COR-L47 (cell line): ENCODE measurements at places on chromosomes 5 and 9.

GRCh38 chr9:121992571-121993212 is 100.4 kb downstream of the TTLL11 start:
- peak; percentile 79 for DNase-seq

DNA sequence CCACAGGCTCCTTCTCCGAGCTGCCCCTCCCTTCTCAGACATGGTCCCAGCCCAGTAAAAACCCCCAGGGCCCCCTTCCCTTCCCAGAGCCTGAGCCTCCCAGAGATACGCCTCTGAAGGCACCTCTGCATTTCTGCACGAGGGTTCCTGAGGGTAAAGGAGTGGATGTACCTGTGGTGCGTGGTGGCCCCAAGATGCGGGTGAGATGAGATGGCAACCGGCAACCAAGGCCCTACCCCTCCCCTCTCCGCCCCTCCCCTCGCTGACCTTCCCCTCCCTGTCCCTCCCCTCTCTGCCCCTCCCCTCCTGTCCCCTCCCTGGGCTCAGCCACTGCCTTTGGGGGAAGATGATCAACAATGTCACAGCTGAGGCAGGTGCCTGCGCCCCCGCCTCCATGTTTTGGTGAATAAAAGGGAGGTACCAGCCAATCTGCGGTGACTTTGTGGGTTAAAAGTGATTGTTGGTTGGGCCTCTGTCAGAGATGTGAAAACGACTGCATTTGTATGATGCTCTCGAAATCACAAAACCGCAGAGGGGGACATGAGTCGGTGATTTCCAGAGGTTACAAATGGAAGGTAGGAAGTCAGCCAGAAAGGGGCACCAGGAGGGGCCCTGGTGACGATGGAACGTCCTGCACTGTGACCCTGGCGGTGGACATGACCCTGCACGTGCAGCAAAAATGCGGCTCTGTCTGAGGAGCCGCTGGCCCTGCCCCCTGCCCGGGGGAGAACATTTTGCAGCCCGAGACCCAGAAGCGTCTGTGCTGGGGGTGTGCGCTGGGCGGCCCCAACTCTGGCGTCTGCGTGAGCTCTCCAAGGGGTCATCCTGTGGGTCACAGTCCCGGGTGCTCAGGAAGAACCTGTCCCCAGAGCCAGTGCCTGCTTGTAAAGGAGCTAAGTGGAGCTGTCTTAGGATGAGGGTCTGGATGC is 3.7 kb downstream of the LCN9 start:
- no peak for DNase-seq

GRCh38 chr5:112276991-112277390 is 142.1 kb downstream of the EPB41L4A start:
- peak; percentile 3 for DNase-seq

DNA sequence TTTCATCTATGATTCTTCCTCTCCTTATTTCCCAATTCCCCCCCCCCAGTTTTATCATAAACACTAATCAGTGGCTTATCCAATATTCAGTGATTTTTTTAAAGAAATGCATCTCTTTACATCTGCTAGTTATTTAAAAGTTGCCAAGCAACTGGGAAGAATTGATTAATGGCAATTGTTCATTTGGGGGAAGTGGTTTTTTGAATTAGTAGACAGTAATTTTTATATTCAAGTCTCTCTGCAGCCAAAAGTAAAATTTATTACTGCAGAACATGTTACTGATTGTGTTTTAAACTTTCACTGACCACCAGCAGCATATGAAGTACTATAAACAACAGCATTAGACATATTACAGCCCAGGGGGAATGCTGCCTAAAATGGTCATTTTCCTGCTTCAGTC is 308.8 kb upstream of the NREP start:
- no peak for DNase-seq

GRCh38 chr5:153903321-153903720 is 135.4 kb downstream of the FAM114A2 start:
- no peak for DNase-seq

- DNase-seq = no peak
These were observed 43.8 kb upstream of the SUSD1 start for GRCh38 chr9:112218908-112219307.

GRCh38 chr5:142977363-142978051 is 207.3 kb downstream of the ARHGAP26 start:
- DNase-seq = no peak

- no peak for DNase-seq
These were observed 115.4 kb upstream of the GAS1 start for GRCh38 chr9:87062746-87063145.

GRCh38 chr5:68214482-68215207 is 911 bp upstream of the PIK3R1 start:
- no peak for DNase-seq

DNA sequence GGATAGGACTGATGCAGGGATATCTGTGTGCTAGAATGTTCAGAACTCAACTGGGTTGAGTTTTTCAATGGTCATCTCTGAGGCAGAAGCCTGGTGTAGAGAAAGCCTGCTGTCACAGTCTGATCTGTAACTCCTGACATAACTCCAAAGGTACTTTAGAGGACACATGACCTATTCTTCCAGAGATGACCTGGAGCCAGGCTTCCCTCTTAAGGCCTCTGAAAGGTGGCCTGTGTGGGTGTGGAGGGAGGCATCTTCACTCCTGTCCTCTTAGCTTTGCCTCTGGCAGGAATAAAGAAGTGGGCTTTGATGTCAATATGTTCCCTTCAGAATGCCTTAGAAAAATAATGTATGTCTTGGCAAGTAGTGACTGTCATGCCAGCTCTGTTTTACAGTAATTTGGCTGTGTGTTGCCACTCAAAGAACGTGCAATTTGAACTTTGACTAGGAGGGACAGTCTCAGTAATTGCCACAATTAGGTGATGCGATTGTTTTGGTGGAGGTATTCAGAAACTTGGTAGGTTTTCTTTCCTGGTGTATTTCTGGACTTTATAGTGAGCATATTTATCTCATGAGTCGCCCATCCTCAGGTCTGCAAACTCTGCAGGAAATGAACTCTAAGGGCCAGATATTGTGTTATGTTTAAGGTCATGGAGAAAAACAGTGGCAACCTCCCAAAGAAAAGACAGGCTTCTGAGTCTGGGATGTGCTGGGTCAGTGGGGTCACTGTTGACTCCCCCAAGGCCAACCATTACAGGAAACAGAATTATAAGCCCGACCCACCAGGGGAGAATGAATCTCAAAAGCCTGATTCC is 3.2 kb upstream of the C5orf63 start:
- no peak for DNase-seq

GRCh38 chr9:126125177-126125576 is 201.5 kb upstream of the MVB12B start:
- DNase-seq = no peak

DNA sequence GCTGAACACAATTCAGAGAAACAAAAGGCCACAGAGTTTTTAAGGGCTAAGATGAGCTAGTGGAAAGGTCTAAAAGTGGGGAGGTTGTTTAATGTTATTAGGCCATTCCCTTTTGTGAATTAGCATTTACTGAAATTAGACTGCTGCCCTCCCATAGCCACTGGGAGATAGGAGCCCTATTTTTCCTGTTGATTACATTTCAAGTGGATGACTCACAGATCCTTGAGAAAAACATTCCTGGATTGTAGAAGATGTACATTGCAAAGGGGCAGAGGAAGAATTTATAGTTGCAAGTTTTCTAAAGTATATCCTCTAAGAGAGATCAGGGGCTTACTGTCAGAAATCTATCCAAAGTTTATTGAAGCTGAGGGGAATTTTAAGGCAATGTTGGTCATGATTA is 367.1 kb upstream of the IZUMO3 start:
- no peak for DNase-seq

DNA sequence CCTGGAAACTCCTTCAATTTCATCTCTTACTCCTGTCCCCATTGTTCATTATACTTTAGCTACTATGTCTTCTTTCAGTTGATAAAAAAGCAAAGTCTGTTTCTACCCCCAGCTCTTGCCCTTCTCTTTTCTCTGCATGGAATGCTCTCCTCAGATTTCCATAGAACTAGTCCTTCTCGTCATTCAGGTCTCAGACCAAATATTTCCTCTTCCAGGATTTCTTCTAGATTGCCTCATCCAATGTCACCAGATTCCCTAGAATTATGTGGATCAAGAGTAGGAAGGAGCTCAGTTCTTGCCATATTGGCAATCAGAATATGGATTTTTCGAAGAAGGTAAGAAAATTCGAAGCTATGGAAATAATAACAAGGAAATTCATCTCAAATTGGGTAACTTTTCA is 176.1 kb downstream of the GABRG2 start:
- no peak for DNase-seq

GRCh38 chr9:107691664-107692063 is 202.1 kb upstream of the KLF4 start:
- no peak for DNase-seq

DNA sequence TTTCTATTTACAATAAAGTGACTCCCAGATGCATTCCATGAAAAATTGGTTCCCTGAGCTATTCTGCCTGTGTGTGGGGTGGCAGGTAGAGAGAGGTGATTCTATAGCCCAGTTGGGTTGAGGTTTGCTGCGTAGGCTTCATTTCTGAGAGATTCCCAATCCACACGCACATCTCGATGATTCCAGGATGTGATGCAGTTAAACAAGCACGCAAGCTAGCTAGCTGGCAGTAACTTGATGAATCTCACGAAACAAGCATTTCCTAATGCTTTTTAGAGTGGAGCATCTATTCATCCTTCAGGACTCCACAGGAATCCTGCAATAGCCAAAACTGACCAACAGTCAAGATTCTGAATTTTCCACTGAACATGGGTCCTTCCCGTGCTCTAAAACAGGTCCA is 43.8 kb upstream of the CER1 start:
- no peak for DNase-seq

DNA sequence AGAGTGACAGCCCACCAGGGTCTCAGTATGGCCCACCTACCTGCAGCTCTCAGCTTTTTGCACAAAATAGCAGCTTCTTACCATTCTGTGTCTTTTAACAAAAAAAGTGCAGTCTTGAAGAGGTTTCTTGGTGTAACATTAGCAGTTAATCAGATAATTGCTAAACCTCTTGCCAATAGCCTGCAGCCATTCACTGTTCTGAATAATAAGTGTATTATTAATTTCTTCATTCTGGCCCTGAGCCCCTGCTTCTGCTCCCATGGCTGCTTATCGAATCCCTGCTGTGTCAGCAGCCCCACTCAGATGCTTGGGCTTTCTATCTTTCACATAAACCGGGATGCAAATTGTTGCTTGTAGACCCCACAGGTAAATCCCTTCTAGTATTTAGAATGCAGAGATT is 485.9 kb downstream of the CAAP1 start:
- no peak for DNase-seq

DNA sequence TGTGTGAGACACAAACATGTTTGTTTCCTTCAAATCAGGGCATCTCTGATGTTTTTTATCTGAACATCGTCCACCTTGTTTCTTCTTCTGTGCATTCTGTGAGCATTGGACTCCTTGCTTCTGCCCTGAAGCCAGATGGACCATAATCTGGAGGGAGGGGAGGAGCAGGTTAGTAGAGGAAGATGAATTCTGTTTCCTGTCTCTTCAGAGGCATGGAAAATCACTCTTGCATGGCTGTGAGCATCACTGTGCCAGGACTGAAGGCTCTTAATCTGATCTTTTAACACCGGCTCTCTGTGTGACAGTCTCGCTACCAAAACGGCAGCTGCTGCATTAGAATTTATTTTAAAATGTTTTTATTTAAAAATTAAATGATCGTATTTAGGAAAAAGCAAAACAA is 43.3 kb downstream of the TLE4 start:
- DNase-seq = no peak

- DNase-seq = no peak
These were observed 101.6 kb upstream of the SPRY4 start for GRCh38 chr5:142426129-142427014.

GRCh38 chr5:1666812-1667588 is 132.6 kb downstream of the MRPL36 start:
- DNase-seq = peak; percentile 33

GRCh38 chr5:10329820-10330481 is 22.2 kb upstream of the CMBL start:
- no peak for DNase-seq

GRCh38 chr5:10145923-10146401 is 103.7 kb downstream of the ATPSCKMT start:
- DNase-seq = no peak

DNA sequence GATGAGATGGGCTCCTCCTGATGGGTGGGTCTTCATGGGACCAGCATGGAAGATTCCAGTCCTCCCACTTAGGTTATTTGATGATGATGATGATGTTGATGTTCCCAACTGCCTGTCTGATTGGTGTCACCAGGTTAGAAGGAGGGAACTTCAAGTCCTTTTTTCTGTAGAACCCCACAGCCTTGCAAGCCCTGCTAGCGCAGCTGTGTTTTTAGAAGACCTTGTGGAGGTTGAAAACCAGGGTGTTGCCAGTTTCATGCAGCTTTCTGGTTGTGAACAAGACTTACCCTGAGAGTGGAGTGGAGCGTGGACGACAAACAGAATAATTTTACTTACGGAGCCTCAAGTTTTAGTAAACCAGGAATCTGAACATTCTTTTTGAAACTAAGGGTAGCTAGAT is 83.0 kb downstream of the TRIO start:
- no peak for DNase-seq

DNA sequence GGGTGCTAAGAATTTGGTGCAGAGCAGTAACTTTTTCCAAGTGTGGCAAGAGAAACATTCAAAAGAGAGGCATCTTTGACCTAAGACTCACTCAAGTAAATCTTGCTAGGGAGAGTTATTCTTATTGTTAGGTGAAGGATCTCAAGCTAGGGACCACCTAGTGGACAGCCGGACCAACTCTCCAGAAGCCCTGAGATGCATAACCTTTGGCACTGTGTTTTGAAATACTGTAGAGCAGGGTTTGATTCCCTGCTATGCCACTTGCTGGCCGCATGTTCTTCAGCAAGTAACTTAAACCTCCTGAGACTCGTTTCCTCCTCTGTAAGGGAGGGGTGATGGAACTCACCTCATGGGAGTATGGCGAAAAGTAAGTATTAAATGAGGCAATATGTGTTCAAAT is 336.1 kb upstream of the ADAMTSL1 start:
- DNase-seq = no peak

- no peak for DNase-seq
These were observed 10.1 kb downstream of the IGFBPL1 start for GRCh38 chr9:38414040-38414723.

DNA sequence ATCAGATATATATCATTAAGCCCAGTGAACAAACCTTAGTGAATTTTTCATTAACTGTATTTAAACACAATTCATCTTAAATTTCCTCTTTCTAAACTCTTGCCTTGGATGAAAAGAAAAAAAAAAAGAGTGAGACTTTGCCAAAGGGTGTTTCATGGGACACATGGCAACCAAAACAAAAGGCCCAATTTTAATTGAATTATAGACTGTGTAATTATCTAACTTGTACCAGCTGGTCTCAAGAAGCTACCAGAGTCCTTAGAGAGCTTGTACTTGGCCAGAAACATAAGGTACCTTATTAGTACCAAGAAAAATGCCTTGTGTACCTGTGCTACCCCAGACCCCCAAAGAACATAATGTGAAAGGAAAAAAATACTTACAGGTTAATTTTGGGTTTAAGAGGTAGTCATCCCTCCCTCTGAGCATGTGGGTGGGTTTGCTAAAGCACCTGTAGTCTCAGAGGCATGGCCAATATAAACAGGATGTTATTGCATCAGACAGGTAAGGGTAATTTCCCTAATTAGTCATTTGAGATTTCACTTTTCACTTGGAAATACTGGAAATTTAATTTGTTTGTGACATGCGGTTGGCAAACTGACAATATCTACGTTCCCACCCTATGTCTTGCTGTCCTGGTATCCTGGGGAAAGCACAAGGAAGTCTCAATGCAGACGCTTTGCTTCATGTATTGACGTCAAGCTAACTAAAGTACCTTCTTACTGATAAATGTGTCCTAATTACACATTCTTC is 90.1 kb downstream of the SNCAIP start:
- peak; percentile 67 for DNase-seq

- DNase-seq = no peak
These were observed 138.0 kb upstream of the NFIB start for GRCh38 chr9:14451949-14452348.

- no peak for DNase-seq
These were observed 101.2 kb downstream of the AOPEP start for GRCh38 chr9:94827584-94828304.
